Breast epithelium (tissue), 4 donors: ENCODE measurements at places on chromosomes 6 and 20. TPM values are rescaled to one million over a fixed set of nuclear protein-coding genes. Genes with fewer than 3 reads are reported as not detected.

Gene CCM2L
- 4.6 TPM for total RNA-seq

Gene LY6G5C
- 0.33 TPM for total RNA-seq

- DNase-seq, result no peak
Observed at GRCh38 chr6:125668071-125668470, 81.4 kb upstream of the HEY2 start.

GRCh38 chr6:158018851-158019361, 37.2 kb downstream of the SYNJ2 start:
- no peak for DNase-seq

DNA sequence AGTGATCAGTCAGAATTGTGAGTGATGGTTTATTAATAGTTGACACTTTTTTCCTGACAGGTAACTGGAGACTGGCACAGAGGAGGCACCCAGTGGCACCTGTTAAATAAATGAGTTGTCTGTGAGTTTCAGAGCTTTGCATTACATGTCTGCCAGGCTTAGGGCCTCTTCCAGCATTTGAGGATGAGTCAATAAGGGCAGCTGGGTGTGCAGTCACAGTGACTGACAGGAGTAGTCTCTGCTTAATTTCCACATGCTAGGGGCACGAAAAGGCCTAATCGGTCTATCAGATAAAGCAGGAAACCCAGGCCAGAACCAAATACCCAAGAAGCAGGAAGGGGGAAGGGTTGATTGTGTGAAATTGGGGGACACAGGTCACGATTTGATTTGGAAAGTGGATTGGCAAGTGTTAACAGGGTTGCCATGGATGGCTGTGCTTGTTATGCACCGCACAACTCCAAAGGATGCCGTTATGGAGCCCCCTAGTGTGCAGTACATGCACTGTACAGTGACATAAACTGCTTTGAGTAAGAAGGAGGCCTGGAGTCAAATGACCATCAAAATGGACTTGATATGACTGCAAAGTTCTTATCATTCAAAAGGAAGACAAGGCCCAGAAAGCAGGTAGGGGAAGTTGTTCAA, 111.9 kb upstream of the GGTLC1 start:
- no peak for DNase-seq

Gene EPHA7
- total RNA-seq, result 1.8 TPM

Gene BANF2
- not detected for total RNA-seq

GRCh38 chr6:131966443-131966842, 15.3 kb upstream of the CCN2 start:
- DNase-seq, result no peak
